ENCODE measurements at places on chromosomes 5 and 9. TPM values are rescaled to one million over a fixed set of nuclear protein-coding genes. Genes with fewer than 3 reads are reported as not detected.

The DNAI1 gene
- total RNA-seq = 0.67 TPM

The ARID3C gene
- not detected for total RNA-seq

The TAS2R1 gene
- total RNA-seq = 0.82 TPM

DNA sequence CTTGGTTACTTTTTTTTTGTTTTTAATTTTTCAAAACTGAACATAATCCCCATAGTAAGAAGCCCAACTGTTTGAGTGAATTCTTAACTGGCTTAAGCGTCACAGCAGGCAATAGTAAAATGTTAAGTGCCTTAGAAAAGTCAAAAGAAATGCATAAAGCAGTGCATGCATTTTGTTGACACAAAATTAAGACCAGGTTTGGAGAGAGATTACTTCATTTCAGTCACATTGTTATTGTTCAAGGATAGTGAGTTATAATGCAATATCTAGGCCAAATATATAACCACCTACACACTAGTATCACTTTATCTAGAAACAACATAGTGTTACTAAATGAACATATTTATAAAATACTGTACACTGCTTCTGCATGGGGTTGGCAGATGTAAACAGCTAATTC lies 116.9 kb upstream of the KLF9 start:
- H3K4me1 ChIP-seq = no peaks in the 10 kb centered on the region
- no peak overlapping the region for H3K27ac ChIP-seq
- H3K4me3 ChIP-seq = no peak overlapping the region
- H3K36me3 ChIP-seq = no peaks in the 10 kb centered on the region
- no peaks in the 10 kb centered on the region for H3K27me3 ChIP-seq

DNA sequence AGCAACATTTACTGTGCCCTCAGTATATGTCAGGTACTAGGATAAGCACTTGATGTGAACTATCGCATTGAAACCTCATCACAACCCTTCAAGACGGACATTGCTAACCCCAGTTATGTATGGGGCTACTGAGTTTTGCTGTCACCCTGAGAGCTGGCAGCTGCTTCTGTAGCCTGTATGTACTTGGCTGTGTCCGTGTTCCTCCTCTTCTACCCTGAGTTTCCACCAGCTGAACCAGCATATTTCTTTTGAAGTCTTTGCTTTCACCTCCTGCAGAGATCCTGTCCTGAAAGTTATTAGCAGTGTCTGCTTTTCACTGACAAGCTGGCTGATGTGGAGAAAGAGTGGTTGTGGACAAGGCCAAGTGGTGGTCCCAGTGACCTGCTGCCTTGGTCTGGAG lies 63.3 kb downstream of the ADGRV1 start:
- H3K36me3 ChIP-seq = no peaks in the 10 kb centered on the region
- no peak overlapping the region for H3K27ac ChIP-seq
- no peaks in the 10 kb centered on the region for H3K27me3 ChIP-seq
- no peaks in the 10 kb centered on the region for H3K4me1 ChIP-seq

- no peak overlapping the region for H3K4me3 ChIP-seq
- H3K4me1 ChIP-seq = no peaks in the 10 kb centered on the region
- H3K27me3 ChIP-seq = no peaks in the 10 kb centered on the region
- H3K27ac ChIP-seq = no peak overlapping the region
- no peak for DNase-seq
Observed at GRCh38 chr5:122121479-122122465, 7.6 kb upstream of the ZNF474 start.

DNA sequence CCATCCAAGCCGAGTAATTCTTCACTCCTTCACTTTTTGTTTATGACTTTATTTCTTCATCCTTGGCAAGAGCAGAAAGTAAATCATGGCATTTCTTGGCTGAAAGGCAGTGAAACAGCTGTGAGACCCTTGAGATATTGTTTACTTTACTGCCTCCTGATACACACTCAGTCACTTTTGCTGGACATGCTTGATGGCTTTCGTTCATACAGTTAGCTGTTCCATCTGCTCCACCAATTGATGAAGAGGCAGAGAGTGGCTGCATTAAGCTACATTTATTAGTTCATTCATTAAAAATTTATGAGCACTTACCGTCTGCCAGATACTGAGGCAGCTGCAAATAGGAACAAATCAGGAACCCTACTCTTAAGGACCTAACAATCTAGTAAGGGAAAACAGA lies 184.4 kb upstream of the OR13F1 start:
- no peak overlapping the region for H3K27ac ChIP-seq
- H3K36me3 ChIP-seq = no peaks in the 10 kb centered on the region
- H3K27me3 ChIP-seq = no peaks in the 10 kb centered on the region
- no peaks in the 10 kb centered on the region for H3K4me1 ChIP-seq

DNA sequence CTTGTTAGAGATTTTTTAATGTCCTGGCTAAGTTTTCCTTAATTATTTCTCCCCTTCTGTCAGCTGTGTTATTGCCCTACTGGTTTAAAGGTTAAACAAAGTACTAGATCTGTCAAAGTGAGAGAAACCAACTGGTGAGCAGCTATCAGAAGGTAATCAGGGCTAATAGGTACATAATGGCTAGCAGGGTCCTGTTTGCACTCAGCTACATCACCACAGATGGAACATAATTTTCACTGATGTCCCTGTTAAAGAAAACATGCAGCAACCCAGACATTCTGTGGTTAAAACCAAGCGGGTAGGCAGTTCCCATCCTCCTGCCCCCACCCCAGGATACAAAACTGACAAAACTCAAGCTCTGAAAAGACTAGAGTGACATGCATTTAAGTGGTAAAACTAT lies 473.9 kb downstream of the NR2F1-AS1 start:
- DNase-seq = no peak
- H3K36me3 ChIP-seq = no peaks in the 10 kb centered on the region
- no peak overlapping the region for H3K27ac ChIP-seq
- H3K4me3 ChIP-seq = no peak overlapping the region

DNA sequence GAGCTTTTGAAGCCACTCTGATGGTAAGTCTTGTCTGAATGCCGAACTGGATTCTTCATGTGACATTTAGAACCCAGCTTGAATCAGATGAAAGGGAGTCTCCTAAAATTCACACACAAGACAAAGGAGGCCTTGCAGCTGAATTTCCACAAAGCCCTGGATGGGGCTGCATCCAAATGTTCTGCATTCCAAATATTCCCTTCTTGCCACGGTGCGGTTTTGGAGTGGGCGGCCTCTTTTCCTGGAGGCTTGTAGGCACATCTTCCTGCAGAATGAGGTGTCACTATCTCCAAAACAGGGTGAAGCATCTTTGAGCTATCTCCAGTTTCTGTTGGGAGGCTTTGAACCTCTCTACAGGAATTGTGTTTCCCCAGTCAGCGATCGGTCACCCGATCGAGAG lies 342.7 kb downstream of the ARHGEF28 start:
- H3K27ac ChIP-seq = no peak overlapping the region
- H3K27me3 ChIP-seq = no peaks in the 10 kb centered on the region
- no peaks in the 10 kb centered on the region for H3K4me1 ChIP-seq
- no peaks in the 10 kb centered on the region for H3K36me3 ChIP-seq
- no peak overlapping the region for H3K4me3 ChIP-seq

All from Caco-2 (cell line).